Midbrain (tissue), 1 donor: ENCODE measurements at places on chromosomes 2 and 18.

- DNase-seq: peak; percentile 42
These were observed 23.6 kb downstream of the ANKRD44 start for GRCh38 chr2:197286805-197287595.

DNA sequence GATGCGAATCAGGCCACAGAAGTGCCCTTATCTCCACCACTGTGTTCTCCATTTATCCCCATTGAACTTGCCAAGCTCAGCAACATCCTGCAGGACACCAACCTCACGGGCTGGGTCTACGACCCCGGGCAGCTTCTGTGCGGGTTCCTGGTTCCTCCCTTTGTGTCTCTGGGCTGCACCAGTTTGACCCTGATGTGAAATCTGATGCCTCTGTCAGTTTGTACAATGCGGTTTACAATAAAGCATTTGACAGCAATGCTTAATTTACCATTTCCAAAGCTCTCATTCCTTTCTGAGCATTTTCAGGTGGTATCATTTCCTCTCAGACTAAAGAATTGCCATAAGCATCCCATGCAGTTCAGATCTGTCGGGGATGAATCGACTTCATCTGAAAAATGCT, 3.3 kb upstream of the TMEM18 start:
- DNase-seq: no peak

- DNase-seq: no peak
These were observed 166.6 kb downstream of the TNS1 start for GRCh38 chr2:217835931-217836891.

GRCh38 chr2:161391737-161392506, 24.2 kb upstream of the TBR1 start:
- DNase-seq: no peak
